NCI-H187 (cell line): ENCODE measurements at places on chromosomes 1 and 21.

GRCh38 chr1:205504311-205505075, at the start of gene CDK18:
CDK18 (plus strand) TSS chr1:205504669; CDS start chr1:205523168, 18,499 bp downstream.
- DNase-seq, result peak; percentile 68

DNA sequence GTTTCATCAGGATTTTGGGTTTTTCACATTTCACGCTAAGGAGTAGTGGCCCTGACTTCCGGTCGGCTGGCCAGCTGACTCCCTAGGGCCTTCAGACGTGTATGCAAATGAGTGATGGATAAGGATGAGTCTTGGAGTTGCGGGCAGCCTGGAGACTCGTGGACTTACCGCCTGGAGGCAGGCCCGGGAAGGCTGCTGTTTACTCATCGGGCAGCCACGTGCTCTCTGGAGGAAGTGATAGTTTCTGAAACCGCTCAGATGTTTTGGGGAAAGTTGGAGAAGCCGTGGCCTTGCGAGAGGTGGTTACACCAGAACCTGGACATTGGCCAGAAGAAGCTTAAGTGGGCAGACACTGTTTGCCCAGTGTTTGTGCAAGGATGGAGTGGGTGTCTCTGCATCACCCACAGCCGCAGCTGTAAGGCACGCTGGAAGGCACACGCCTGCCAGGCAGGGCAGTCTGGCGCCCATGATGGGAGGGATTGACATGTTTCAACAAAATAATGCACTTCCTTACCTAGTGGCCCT, 23.1 kb upstream of the TNFRSF1B start:
- no peak for DNase-seq

DNA sequence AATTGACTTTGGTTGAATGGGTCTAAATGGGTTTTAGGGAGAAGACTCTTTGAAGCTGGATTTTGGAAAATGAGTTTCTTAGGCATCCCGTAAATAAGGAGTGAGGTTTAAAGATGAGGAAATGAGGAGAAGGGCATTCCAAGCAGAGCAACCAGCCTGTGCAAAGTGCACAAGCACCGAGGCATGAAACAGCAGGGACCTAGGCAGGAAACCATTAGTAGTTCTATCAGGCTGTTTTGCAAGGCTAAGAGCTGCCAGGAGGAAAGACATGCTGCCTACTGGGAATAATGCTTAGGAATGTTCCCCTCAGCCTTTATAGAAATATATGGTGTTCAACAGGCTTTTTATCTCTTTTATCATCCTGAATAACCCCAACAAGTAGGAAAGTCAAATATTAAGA, 153.1 kb upstream of the FGGY start:
- no peak for DNase-seq

DNA sequence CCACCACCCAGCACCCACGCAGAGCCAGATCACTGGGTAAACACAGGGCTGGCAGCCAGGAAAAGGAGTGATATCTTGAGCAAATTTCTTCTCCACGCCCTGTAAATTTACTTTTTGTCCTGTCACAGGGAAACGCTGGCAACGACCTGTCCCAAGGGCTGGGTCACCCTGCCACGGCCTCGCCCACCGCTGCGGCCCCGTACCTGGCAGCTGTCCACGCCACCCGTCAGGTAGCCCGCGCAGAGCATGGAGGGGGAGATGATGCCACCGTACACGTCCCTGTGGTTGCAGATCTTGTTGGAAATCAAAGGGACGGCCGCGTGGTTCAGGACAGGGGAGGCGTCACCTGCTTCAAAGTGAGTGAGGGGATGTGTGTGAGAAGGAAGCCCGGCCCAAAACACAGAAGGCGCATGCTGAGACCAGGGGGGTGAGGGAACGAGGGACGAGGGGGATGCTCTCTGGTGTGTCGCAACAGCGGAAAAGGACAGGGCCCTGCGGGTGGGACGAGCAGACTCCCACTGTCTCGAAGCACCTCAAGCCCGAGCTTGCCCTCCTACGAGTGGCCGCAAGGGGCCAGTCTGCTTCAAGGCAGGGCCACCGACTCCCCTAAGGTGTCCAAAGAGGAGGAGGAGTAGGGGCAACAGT, 10.1 kb upstream of the TFF1 start:
- DNase-seq, result no peak

- DNase-seq, result no peak
Observed at GRCh38 chr1:233065685-233066084, 115.3 kb downstream of the NTPCR start.

DNA sequence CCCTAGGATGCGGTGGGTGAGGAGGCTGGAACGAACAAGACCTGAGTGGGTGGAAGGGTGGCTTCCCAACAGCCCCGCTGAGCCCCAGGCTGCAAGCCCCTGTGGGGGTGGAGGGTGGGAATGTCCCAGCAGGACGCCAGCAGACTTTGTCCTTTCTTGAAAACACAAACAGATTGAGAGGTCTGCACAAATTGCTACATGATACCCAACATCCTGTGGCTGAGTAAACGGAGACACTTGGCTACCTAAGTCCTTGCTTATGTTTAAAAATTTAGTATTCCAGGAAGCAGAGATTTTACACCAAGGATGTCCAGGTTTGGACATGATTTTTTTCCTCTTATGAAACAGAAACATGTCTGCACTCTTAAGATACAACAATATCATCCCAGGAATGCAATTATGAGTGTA, 11.8 kb upstream of the F3 start:
- DNase-seq, result no peak

- DNase-seq, result no peak
Observed at GRCh38 chr1:8951231-8951630, 5.6 kb downstream of the CA6 start.

GRCh38 chr21:28213261-28213660, 779.4 kb downstream of the LTN1 start:
- no peak for DNase-seq

DNA sequence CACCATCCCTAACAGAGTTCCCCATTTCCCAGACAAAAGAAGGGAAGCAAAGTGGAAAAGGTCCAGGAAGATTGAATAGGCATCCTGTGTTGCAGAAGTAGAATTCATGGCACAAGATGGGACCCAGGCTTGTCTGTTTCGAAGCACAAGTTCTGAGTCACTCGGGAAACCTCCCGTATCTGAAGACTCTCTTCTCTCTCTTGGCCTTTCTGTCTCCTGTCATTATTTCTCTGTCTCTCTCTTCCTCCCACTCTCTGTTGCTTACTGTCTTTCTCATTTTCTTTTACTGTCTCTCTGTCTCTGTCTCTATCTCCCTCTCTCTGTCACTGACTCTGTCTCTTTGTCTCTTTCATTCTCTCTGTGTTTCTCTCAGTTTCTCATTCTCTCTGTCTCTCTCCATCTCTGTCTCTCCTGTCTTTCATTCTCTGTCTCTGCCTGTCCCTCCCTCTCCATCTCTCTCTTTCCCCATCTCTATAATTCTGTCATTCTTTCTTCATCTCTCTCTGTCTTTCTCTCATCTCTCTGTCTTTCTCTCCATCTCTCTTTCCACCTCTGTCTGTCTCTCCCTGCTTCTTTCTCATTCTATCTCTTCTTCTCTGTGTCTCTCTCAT, 23.7 kb downstream of the RNF187 start:
- DNase-seq, result no peak

DNA sequence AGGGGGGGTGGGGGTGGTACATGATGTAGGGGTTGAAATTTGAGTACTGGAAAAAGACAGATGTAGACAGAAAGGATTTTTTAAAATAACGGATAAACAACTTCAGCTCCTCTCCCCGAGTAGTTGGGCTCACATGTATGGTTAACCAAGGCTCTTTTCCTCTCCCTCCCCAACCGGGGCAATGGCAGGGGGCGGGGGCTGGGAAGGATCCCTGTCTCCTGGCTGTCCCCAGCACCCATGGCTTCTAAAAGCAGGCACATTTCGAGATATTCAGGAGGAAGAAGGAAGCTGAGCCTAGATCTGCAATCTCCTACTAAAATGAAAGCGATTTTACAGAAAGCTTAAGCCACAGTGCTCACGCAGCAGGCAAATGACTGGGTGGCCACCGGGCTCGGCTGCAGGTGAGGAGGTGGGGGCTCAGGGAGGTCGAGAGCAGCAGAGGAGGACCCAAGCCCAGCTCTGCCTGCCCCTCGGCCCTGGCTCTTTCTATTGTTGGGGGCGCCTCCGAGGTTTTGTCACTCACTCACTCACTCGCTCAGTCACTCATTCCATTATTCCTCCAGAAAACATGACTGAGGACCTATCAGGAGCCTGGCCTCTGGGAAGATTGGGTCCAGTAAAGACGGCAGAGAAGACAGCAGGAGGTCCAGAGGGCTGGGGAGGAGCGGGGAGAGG, 573.3 kb downstream of the PTPRU start:
- DNase-seq, result no peak

- DNase-seq, result peak; percentile 2
Observed at GRCh38 chr1:64215576-64215975, 12.2 kb downstream of the UBE2U start.

DNA sequence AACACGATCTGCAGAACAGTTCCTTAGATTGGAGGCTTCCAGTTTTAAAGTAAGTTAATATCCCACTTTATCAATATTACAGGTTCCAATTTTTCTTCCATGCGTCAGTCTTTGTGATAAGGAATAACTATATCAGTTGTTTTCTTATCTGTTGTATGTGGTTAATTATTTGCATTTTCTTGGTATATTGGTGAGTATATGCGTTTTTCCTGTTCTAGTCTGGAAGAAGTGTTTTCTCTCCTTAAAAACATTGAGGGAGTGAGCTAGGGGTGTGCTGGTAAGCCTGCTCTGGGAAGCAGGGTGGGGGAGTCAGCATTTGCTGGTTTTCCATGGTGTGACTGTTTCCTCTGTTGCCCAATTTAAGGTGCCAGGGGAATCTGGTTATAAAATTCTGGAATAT, 50.2 kb upstream of the KIF1B start:
- DNase-seq, result no peak

- DNase-seq, result no peak
Observed at GRCh38 chr1:165116171-165116570, 240.3 kb downstream of the LMX1A start.

GRCh38 chr21:34274001-34274400, 89.8 kb upstream of the KCNE2 start:
- DNase-seq, result no peak

GRCh38 chr1:68339505-68339904, 107.2 kb upstream of the WLS start:
- DNase-seq, result no peak

- DNase-seq, result no peak
Observed at GRCh38 chr1:210662291-210663050, 333.8 kb downstream of the HHAT start.

- no peak for DNase-seq
Observed at GRCh38 chr1:102853701-102854187, 254.6 kb downstream of the COL11A1 start.

GRCh38 chr1:107276247-107276646, 135.4 kb downstream of the NTNG1 start:
- no peak for DNase-seq

DNA sequence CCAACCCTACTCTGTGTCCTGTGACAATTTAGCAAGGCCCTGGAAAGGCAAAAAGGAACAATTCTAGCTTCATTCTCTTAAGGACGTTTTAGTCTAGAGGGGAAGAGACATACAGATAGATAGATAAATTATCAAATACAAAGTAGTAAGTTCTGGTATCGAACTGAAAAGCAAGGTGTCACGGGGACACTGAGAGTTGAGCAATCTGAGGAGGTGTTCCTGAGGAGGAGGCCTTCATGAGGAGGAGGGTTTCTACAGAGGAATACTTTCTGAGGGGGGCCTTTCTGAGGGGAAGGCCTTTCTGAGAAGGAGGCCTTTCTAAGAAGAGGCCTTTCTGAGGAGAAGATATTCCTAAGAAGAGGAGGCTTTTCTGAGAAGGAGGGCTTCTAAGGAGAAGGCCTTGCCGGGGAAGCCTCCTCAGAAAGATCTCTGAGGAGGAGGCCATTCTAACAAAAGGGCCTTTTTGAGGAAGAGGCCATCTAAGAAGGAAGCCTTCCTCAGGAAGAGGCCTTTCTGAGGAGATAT, 155.9 kb upstream of the COA6 start:
- DNase-seq, result no peak

GRCh38 chr1:27885114-27885528, 12.8 kb downstream of the THEMIS2 start:
- no peak for DNase-seq

- DNase-seq, result no peak
Observed at GRCh38 chr1:89941110-89941766, 53.7 kb upstream of the ZNF326 start.

DNA sequence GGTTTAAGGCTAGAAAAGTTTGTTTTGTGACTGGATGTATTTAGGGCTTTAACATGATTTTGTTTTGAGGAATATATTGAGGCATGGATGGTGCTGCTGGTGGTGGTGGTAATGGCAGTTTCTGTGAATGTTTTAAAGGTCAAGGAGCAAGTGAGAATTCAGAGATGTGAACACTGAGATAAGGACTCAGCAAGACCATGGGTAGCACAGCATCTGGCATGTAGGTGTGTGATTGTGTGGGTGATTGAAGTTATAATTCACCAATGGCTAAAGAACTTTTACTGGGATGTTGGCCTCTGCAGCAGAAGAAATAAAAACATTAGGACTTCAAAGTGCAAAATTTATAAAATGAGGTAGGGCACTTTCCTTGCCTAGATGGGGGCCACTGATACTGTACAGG, 65.9 kb downstream of the MACF1 start:
- no peak for DNase-seq

GRCh38 chr1:52569449-52570210, 16.7 kb upstream of the TUT4 start:
- no peak for DNase-seq

- DNase-seq, result no peak
Observed at GRCh38 chr1:209041927-209042326, 541.6 kb upstream of the CAMK1G start.

GRCh38 chr1:204271970-204272369, 58.2 kb upstream of the GOLT1A start:
- no peak for DNase-seq

- no peak for DNase-seq
Observed at GRCh38 chr1:209038735-209039134, 544.8 kb upstream of the CAMK1G start.

DNA sequence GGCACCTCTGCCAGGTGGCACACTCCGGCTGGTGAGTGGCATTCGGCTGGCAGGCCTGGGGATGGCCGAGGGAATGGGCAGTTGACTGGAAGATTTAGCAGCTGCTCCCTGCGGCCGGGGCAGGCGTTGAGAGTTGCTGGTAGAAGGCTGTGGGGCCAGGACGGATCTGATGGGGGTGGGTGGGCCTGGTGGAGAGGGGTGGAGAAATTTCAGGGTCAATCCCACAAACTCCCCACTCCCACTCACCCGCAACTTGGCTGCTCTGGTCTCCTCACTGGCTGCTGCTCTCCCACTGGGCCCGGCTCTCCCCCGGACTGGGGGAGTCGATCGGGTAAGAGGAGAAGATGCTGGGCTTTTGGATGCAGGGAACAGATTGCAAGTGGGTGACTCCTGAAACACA, 2.1 kb downstream of the PSRC1 start:
- no peak for DNase-seq

GRCh38 chr1:231416901-231417300, 5.2 kb downstream of the EGLN1 start:
- DNase-seq, result no peak

- DNase-seq, result no peak
Observed at GRCh38 chr1:77672374-77672773, 10.1 kb downstream of the ZZZ3 start.

- no peak for DNase-seq
Observed at GRCh38 chr1:222284466-222284865, 263.4 kb downstream of the HHIPL2 start.

GRCh38 chr1:178724728-178725465, at the start of gene RALGPS2:
RALGPS2 (plus strand) TSS chr1:178725244; CDS start chr1:178776765, 51,521 bp downstream.
- peak; percentile 78 for DNase-seq

- DNase-seq, result no peak
Observed at GRCh38 chr1:228510101-228510802, 23.1 kb downstream of the RNF187 start.

GRCh38 chr1:45753248-45754037, 3.0 kb upstream of the IPP start:
- DNase-seq, result no peak

- DNase-seq, result no peak
Observed at GRCh38 chr1:54839824-54840223, 38.7 kb upstream of the TTC22 start.
